NCI-H2227 treated with DMSO at 0.1 percent for 48 hours (cell line): ENCODE measurements at places on chromosomes 2 and 18.

- no peak for DNase-seq
Measured at GRCh38 chr18:43855376-43855775, 578.1 kb upstream of the SYT4 start.

DNA sequence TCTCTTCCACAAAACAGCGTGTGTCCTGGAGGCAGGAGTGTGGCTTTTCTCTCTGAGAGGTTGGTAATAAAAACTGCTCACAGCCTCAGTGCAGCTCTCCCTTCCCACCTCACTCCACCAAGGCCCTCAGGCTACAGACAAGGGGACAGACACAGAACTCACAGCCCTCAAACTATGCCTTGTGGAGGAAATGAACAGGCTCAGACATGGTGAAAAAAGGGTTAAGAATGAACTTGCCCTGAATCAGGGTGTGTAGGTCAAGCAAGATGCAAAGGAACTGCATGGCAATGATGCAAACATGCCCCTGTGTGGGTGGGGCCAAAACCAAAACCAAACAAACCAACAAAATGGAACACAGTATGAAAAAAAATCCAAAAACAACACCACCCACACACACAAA lies 125.8 kb downstream of the GALNT14 start:
- no peak for DNase-seq

DNA sequence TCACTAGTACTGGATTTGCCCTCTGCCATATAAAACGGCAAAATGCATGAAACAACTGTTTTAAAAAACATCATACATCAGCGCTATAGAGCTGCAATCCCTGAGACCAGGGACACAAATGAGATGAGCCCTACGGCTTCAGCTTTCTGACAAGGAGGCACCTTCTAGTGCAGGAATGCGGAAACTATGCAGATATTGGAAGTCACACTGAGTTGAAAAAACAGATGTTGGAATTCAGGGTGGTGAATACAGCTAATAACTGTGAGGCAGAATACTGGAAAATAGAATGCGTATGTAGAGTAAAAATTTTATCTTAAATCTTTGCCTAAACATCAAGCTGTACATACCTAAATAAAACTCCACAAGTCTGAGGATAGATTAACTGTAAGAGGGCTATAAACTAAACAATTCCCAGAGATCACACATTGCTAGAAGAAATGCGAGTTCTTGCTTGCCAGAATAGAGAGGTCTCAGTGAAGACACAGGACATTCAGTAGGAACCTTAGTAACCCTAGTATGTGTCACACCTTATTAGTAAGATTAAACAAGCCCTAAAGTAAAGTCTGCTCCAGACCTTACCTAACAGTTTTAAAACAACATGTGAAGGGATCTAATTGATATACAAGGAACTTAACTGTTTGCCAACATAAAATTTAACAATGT lies 541.4 kb upstream of the DDX18 start:
- no peak for DNase-seq

DNA sequence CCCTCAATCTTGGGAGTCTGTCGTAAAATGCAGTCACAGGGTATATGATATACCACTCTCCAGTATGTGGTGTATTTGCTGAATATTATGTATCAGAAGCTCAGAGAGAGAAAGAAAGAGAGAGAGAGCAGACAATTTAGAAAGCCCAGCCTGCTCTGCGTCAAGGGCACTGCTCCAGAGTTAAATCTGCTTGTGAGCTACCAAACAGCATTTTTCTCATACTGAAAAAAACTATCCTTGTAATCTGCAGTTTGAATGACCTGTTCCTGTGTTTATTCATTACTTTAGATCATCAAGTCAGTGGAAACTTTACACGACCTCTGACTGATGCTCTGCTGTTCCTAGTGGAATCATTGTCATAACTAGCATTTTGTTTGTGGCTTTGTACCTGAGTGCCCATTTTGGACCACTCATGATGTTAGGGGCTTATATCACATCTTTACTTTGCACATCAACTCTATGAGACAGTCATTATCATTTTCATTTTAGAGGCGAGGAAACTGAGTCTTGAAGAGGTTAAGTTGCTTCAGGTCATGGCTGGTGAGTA lies 89.2 kb upstream of the PELI1 start:
- no peak for DNase-seq

DNA sequence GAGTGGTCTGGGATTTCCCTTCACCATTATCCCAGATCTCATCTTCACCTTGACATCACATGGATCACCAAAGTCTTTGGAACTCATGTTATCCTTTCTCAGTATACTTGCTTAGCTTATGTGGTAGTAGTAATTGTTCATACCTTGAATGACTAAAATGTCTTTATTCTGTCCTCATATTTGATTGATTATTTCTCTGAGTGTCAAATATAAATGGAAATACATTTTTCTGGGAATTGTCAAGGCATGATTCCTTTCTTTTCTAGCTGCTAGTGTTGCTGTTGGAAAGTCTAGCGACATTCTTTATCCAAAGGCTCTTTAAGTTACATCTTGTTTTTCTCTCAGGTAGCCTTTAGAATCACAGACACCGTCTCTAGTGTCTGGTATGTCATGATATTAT lies 334.4 kb downstream of the CMPK2 start:
- DNase-seq: no peak

GRCh38 chr2:138997856-138998517 lies 217.8 kb upstream of the NXPH2 start:
- no peak for DNase-seq

DNA sequence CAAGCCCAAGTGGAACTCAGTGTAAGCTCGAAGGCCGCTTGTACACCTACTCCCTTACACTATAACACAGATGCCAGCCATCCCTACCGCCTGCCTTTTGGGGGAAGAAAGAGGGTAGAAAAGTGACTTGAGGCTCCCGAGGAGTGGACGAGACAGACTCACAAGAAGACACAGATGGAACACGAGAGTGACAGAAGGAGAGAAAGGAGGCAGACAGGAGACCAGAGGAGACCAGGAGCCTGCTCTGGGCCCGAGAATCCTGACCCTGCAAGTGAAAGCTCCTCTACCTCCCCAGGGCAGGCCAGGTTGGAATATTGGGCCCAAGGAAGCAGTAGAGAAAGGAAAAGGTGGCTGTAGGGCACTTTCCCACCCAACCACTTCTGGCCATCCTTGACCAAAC lies 23.4 kb upstream of the TNS1 start:
- no peak for DNase-seq

DNA sequence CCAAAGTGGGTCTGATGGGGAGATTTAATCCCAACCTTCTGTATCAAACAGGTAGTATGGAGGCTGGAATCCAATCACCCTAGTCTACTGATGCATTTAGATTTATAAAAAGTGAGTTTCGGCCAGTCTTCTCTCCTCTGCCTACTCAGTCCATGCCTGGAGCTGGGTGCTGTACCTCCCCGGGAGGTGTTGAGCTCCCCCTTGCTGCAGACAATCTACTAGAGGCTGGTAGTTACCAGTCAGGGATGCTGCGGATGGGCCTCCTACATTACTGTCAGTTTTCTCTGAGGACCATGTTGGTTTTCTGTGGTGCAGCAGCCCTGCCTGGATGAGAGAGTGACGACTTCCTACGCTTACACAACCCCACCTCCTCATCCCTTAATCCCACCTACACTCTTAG lies 118.6 kb upstream of the CELF4 start:
- no peak for DNase-seq

- DNase-seq: no peak
Measured at GRCh38 chr2:178273787-178274360, 79.6 kb downstream of the OSBPL6 start.

GRCh38 chr2:6820903-6821584 lies 44.7 kb downstream of the CMPK2 start:
- no peak for DNase-seq

- no peak for DNase-seq
Measured at GRCh38 chr18:12287131-12287681, 20.8 kb upstream of the TUBB6 start.

DNA sequence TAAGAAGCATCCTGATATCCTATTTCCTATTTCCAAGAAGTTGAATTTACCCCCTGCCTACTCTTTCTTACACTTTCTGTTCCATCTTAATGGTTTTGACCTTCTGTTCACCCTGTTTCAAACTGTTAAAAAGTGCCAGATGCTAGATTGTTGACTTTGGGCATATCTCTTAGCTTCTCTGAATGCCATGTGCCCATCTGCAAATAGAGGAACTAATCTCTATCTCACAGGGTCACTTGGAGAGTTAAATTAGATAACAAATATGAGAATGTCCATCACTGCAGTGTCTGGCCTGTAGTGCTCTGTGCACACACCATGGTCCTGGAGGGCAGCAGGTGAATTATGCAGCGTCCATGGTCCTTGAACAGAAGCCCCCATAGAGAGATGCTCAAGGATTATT lies 83.8 kb downstream of the LRATD1 start:
- no peak for DNase-seq

GRCh38 chr18:44724105-44724778 lies 43.6 kb downstream of the SETBP1 start:
- DNase-seq: no peak

DNA sequence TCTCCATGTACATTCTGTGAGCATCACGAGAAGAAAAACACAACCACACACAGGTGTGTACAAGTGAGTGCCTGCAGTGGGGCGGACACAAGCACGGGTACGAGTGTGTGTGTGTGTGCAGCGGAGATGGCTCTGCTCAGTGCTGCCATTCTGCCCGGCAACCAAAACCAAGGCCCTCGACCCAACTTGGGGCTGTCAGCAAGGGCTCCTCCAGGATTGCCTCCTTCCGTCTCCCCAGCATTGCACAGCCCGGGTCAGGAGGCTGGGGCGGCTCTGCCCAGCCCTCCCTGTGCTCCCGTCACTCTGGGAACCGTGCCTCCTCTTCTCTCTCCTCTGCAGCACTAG lies 66.5 kb downstream of the PXDN start:
- no peak for DNase-seq

DNA sequence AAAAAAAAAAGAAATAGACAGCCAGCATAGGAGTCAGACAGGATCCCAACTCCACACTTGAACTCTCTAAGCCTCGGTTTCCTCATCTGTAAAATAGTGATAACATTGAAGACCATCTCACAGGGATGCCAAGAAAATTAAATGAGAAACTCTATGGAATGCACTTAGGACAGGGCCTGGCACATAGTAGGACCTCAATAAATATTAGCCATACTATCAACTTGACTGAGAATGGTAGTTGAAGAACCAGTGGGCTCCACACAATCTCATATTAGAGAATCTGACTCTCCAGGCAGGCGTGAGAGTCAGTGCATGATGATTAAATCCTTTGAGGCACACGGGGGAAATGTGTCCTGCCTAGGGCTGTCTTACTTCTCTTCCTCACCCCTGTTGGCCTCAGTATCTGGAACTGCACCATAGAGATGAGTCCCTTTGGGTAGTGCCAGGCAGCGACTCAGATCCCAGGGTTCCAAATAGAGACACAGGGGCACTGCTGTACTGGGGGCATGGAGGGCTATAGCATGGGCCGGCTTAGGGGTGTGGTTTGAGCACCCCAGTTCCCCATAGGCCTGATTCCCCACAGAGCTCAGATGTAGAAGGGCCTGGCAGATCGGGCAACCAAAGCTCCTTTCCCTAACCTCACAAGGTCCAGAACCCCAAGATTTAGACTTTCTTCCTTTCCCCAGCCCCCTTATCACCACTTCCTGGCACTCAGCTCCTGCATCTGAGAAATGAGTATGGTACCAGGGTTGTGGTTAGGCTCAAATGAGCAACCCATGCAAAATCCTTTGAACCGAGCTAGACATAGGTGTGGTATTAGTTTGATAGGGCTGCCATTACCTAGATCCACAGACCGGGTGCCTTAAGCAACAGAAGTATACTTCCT lies 51.3 kb upstream of the CAB39 start:
- DNase-seq: no peak

DNA sequence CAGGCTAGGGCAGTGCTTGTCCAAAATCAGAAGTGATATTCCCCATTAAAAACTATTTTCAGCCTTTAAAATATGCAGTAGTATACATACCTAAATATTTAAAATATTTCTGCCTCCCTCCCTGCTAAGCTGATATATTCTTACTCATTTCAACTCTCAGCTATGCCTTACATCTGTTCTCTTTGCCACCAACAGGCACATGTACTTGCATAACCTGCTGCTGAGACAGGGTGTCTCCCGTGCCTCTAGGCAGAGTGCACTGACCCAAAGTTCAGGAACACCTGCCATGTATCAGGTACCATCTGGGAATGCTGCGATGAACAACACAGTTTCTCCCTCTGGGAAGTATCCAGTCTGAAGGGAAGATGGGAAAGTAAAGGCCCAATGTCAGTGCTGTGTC lies 91.7 kb downstream of the STK39 start:
- no peak for DNase-seq

DNA sequence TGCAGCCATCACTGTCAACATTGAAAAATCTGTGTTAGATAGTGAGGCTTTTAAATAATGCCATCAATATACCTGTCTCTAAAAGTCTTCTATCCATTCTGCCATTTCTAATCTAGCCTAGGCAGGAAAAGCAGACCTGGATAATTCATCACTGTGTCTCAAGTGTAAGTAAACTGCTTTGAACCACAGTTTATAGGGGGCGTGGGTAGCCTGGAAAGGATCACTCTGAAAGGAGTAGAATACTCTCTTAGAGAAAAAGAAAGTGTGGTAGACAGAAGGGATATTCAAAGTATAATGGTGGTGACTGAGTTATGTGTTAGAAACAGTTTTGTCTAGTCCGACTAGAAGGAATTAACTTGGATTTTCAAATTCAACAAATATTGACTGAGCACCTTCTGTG lies 40.8 kb downstream of the CERS6 start:
- DNase-seq: no peak

GRCh38 chr2:132414081-132414480 lies 2.5 kb upstream of the GPR39 start:
- no peak for DNase-seq

- no peak for DNase-seq
Measured at GRCh38 chr2:26619521-26619951, 21.6 kb downstream of the CIB4 start.

- DNase-seq: no peak
Measured at GRCh38 chr2:167626961-167627360, 620.4 kb downstream of the STK39 start.

GRCh38 chr2:128424406-128425171 lies 105.9 kb upstream of the HS6ST1 start:
- DNase-seq: no peak

- no peak for DNase-seq
Measured at GRCh38 chr2:36389091-36389564, 33.5 kb downstream of the CRIM1 start.

DNA sequence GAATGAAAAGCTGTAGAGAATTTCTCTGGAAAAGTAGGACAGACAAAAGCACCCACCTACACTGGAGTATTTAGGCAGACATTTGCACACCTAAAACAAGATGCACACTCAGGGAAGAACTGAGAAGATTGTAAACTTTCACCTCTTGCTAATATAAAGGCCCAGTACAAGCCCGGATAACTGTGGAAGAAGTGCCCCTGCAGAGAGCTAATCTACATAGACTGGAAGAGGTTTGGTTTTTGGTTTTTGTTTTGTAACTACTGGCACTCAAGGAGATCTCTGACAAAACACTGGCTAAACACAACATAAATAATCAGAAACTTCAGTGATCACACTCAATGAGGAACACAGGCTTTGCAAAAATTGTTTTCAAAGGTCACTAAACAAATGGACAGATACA lies 782.2 kb upstream of the SLC8A1 start:
- no peak for DNase-seq

DNA sequence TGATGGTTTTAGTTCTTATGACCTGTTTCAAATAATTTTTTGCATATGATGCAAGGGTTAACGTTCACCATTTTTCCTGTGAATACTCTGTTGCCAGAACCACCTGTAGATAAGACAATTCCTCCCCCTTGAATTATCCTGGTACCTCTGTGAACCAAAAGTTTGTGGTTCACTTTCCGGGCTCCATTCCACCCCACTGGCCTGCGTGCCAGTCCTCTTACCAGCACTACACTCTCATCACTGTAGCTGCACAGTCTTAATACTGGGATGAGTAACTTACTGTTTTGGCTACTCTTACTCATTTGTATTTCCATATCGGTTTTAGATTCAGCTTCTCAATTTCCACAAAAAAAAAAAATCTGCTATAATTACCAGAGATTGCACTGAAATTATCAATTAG lies 34.4 kb downstream of the AFG3L2 start:
- no peak for DNase-seq
